Activated CD8-positive, alpha-beta memory T cell treated with anti-CD3 and anti-CD28 coated beads for 24 hours (primary cell): ENCODE measurements at places on chromosomes 16 and 17.

DNA sequence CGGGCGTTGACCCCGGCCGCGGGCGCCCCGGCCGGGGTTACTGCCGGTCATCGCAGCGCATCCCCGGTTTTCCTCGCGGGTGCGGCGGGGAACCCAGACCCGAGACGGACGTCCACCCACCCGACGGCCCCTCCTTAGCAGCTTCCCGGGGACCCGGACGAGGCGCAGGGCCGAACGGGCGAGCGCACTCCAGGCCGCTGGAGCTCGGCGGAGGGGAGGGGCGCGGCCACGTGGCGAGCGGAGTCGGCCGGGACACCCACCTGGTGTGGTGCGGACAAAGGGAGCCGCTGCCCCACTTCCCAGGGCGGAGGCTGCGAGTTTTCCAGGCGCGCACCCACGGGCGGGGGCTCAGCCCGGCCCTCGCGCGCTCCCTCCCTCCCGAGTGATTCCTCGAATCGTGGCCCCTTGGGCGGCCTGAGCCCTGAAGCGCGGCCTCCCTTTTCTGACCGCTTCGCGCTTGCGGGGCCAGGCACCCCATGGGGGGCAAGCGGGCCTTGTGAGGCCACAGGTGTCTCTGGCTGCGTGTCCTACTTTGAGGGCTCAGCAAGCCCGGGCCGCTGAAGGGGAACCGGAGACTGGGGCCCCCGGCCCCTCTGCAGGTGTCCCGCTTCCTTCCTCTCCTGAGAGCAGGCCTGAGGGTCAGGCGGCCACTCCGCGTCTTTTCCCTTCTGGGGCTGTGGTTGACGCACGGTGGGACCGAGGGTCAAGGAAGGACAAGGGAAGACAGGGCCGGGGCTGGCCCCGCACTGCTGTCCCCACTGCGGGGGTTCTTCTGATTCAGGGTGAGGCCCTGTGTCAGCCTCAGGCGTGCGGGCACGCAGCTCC lies 1.1 kb upstream of the FASN start:
- peak; percentile 83 for DNase-seq

- no peak for DNase-seq
Observed at GRCh38 chr17:36611345-36612072, 10.1 kb downstream of the MRM1 start.

- DNase-seq: no peak
Observed at GRCh38 chr17:17493249-17493985, 2.8 kb downstream of the RASD1 start.

DNA sequence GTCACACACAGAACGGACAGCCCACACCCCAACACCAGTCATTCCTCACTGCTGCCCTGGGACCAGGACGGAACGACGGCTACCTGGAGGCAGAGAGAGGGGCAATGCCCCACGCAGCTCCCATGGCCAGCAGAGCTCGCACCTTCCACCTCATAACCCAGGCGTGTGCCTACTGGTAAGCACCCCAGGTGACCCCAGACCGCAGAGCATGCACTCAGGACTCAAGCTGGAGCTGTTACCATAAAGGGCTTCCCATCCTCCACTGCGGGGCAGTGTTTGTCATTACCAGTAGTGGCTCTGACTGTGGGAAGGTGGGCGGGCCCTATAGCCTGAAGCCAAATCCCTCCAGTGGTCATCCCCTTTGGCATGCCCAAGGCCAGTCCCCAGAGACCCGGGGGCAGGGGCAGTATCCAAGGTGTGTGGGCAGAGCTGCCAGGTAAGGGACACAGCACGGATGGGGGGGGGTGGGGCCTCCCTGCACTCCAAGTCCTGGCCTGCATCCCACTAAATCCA lies 4.7 kb upstream of the BCAR1 start:
- DNase-seq: no peak

- no peak for DNase-seq
Observed at GRCh38 chr16:15773968-15774367, 82.9 kb downstream of the MYH11 start.

DNA sequence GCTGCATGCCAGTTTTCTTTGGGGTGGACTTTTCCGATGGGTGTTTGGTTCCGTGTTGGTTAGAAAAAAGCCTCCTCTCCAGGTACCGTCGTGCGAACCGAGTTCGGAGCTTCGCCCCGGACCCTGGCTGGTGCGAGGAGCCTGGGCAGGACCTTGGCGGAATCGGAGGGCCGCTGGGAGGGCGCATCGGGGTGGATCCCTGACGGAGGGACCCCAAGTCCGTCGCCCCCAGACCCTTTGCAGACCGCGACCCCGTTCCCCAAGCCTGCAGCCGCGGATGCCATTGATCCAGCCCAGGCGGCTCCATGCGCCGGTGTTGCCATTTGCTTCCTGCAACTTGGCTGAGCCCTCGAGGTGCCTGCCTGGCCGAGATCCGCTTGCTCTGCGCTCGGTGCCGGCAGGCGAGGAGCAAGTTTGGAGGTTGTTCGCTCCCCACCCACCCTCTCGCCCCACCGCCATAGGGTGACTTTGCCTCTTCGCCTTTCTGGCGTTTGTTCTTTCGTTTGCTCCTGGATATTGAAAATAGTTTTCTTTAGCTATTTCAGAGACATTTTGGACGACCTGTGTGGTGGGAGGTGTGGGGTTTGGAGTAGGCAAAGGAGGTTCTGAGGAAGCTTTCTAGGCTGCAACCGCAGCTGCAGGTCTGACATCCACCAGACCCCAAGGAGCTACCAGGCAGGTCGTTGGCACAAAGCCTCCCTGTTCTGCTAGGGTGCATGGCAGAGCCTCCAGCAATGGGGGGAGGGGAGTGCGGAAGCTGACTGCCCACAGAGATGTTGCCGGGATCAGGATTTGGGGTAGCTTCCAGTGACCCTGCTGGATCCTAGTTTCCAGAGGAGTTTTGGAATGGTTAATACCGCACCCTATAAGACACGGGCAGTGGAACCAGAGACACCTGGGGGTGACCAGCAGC lies 58.2 kb downstream of the RAP1GAP2 start:
- DNase-seq: peak; percentile 64

GRCh38 chr17:33864758-33865229 lies 390.3 kb upstream of the CCL2 start:
- DNase-seq: no peak

DNA sequence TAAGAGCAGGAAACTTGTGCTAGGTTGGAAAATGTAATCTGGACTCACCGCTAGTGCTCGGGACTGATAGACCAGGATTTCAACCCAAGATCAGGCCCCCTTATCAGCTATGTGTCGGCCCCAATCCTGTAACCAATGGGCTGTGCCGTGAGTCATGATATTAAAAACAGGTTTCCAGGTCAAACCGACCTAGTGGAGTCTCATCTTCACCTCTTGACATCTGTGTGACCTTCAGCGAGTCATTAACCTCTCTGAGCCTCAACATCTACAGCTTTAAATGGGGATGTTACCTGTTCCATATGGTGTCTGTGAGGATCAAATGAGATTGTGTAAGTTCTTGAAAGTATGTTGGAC lies 512 bp downstream of the PMM2 start:
- no peak for DNase-seq

GRCh38 chr17:14048169-14048568 lies 21.1 kb upstream of the COX10 start:
- no peak for DNase-seq

GRCh38 chr17:2712300-2713043 lies 908 bp upstream of the CLUH start:
- DNase-seq: no peak

GRCh38 chr16:80583466-80583865 lies 42.7 kb downstream of the DYNLRB2 start:
- no peak for DNase-seq

DNA sequence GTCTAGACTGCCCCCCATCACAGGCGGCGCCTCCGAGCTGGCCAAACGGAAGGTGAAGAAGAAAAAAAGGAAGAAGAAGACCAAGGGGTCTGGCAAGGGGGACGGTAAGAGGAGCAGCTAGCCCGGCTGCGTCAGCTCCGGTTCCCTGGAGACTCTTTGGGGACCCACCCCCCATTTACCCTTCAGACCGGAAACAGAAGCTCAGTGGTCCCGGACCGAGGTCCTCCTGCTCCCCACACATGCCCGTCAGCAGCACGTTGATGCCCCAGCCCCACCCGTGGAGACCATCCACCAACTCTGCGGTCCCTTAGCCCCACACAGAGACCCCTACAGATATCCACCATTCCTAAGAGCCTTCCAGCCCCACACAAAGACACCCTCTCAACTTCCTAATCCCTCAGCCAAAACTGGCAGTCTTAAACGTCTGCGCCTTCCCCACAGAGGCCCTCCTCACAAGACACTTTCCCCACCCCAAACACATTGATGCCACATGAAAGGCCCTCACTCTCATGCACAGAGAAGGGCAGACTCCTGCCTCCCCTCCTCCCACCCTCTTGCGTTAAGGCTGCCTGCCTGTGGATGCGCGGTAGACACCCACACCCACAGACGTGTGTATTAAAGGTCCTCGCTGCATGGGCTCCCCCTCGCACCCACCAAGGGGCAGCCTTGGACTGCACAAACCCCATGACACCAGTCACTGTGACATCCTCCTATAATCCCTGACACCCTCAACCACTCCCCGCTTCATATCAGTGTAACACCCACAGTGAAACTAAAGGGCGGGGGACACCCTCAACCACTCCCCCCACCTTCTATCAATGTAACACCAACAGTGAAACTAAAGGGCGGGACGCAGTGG lies 58.2 kb upstream of the RPH3AL start:
- DNase-seq: peak; percentile 79
